GM12864 (cell line): ENCODE measurements at places on chromosomes 12 and 14.

GRCh38 chr14:104644656-104645378 is 40.2 kb upstream of the TMEM179 start:
- no peak for DNase-seq

- DNase-seq, result no peak
Measured at GRCh38 chr12:127548123-127548553, 718.8 kb upstream of the TMEM132C start.

DNA sequence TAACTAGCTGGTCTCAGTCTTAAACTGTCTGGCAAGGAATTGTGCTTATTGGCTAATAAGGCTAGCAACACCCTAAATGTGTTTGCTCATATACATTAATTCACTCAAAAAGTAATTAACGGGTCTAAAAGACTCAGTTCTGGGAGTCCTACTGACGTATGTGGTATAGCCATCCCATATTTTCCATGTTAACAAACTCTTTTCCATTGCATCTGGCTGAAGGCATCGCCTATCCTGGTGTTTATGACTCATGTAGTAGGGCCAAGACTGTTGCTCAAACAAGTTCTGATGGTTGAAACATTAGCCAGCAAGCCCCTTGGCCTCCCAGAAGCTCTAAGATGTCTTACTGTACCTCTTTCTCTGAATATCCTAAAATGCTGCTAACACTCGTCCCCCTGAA is 98.5 kb downstream of the PHLDA1 start:
- no peak for DNase-seq

- DNase-seq, result no peak
Measured at GRCh38 chr12:122050706-122051105, 27.9 kb upstream of the MLXIP start.

GRCh38 chr12:5548152-5548943 is 116.4 kb downstream of the NTF3 start:
- DNase-seq, result no peak

DNA sequence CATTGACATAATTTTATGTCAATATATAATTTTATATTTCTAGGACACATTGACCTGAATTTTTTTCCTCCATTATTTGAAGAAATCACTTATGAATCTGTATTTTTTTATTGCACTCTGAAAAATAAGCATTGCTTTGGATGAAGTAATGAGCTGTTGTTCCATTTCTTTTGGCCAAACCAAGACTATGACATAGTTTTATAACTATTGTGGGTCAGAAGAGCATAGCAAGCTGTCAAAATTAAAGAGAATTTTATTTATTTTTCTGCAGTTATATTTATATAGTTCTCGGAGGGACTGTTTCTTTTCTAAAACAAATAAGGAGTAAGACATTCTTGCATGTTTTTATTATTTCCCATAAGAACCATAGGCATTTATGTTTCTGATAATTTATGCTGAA is 8.5 kb downstream of the C12orf75 start:
- DNase-seq, result no peak
